Right lobe of liver (tissue), 6 donors: ENCODE measurements at places on chromosomes 11 and 22.

- no peak for DNase-seq
These were observed 407.5 kb upstream of the ANO5 start for GRCh38 chr11:21785351-21785750.

GRCh38 chr11:68053981-68054812, 15.4 kb downstream of the TCIRG1 start:
- no peak for DNase-seq

DNA sequence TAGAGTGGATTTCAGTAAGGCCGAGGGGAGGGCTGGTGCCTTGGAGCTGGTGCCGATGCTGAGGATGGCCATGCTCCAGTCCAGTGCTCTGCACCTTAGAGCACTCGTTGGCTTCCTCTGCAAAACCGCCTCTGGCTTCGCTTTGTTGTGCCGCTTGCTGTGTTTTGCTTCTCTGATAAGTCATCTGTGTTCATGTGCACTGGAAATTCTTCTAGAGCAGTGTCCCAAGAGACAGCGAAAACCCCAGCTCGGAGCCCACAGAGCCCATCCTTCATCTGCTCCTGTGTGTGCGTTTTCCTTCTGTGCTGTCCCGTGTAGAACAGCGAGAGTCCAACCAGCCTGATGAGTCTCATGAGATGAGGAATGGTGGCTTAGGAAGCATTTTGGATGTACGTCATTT, 12.1 kb downstream of the FAM118A start:
- no peak for DNase-seq

- no peak for DNase-seq
These were observed 14.1 kb downstream of the DCPS start for GRCh38 chr11:126317756-126318573.

DNA sequence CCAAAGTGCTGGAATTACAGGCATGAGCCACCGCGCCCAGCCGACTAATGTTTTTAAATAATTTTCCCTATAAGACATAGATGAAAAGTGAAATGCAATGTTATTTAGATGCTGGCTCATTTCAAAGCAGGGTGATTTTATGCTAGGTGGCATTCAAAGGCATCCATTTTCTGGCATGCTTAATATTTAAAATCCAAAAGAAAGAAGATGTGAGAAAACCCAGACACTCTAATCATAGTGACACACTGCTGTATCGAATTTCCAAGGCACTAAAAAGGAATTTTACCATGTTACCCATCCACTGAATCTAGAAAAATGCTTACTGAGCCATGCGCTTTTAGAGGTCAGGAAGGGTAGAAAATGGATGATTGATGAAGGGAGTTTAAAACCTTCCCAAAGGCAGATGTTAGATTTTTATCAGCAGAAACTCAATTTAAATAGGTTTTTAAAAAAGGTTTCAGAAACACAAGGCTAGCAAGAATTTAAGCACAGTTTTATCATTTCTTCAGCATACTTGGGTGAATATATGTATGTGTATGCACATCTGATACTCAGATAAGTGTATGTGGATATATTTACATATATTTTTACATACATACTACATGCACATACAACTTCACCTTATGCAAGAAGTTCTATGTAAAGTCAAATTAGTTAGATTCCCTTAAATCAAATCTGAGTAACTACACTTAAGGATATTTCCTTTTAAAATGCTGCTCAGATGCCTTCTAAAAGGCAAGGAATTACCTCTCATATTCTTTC, 24.1 kb upstream of the CCDC89 start:
- DNase-seq: no peak

- no peak for DNase-seq
These were observed 5.3 kb downstream of the NCAM1 start for GRCh38 chr11:112966561-112966960.
